ENCODE measurements at places on chromosomes 7 and 10.

DNA sequence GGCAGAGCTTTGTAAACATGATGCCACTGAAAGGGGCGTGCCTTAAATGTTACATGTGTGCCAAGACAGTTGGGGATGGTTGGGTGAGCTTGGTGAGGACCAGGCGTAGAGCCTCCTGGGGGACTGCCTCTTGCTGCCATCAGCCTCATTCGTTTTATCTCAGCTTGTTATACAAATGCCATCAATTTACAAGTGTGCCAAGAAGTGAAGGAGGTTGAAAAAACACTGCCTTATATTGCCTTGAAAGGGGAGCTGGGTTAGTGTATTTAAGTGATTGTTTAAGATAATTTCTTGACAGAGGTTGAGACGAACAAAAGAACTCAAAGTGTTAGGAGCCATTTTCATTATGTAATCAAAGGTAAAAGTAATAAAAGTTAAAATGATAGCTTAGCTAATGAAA, 354.7 kb downstream of the PHTF2 start:
- no peak for DNase-seq

DNA sequence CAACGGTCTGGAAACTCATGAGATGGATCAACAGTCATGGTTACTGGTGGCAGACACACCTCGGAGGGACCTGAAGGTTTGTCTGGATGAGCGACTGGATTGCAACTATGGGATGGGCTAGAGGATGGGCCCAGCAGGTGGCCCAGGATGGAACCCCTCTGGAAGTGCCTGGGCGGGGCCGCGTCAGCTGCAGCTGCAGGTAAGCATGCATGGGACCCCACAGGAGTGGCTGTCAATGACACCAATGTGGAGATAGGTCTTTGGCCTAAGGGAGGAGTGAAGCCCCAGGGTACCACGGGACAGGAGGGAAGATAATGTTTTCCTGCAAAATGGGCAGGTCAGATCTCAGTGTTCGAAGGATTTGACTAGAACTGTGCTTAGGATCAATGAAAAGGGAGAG, 103.4 kb downstream of the LANCL2 start:
- DNase-seq: no peak

DNA sequence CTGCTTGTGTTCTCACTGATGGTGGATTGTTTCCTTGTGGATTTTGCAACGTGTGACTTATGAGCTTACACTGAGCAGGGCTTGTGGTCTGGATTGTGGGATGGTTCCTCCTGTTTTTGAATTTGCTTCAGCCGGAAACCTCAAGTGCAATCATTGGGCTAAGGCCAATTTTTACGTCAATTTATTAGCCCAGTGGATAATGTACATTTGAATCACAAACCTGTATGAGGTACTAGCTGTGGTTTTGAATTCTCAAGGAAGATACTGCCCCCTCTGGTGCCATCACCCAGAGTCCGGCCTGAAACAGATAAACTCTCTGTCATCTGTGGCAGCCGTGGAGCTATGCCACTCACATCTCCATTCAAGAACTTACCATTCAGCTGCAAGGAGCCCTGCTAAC, 7.3 kb upstream of the ZNF777 start:
- DNase-seq: no peak

DNA sequence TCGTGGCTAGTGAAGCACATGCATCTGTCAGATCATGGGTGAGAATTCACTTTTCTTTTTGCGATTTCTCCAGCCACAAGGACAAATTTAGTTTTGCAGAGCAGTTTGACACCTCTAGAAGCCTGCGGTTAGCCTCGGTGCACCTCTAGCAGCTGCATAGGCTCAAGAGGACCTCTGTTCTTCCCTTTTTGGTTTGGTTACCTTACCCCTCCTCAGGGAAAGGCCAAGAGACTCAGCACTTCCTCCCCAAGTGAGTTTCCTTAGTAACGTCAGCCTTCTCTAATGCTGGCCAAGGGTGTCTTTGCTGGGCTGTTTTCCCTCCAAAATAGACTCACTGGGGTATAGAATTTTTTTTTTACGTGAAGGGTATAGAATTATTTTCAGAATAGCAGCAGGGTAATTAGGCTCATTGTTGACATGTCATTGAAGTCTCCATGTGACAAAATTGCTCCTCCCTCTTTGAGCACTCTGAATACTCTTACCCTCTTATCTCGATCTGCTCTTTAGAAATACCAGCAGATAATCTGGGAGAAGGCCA, 97.8 kb downstream of the AUTS2 start:
- DNase-seq: no peak

GRCh38 chr7:51299391-51300133, 17.0 kb downstream of the COBL start:
- no peak for DNase-seq

- no peak for DNase-seq
These were observed 141.6 kb downstream of the PRKAG2 start for GRCh38 chr7:151735186-151735850.

DNA sequence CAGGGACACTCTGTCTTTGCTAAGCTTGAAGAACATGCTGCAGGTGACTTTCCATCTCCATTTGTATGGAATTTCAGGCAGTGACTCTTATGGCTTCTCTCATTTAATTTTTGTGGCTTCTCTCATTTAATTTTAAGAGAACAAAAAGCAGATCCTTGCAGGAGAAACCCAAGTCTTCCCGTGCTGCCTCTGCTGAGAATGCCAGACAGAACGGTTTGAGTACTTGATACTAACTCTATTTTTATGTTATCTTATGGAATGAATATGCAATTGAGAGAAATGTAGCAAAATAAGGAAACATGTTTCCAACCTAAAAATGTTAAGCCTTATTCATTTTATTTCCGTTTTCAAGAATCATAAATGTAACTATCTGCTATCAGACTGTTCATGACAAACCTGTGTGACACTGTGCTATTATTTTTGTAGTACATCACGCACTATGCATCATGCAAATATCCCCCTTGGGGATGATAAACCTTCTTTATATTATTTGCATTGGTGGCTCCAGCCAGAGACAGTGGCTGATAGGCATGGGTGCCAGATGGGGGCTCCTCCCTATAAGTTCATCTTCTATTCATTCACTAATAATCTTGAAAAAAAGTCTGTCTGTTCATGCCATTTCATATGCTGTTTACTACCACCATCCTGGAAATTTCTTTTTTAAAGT, 6.9 kb upstream of the RAPGEF5 start:
- DNase-seq: no peak

GRCh38 chr7:69630292-69630691, 32.0 kb downstream of the AUTS2 start:
- DNase-seq: no peak

- DNase-seq: peak; percentile 27
These were observed 75.9 kb downstream of the SORBS1 start for GRCh38 chr10:95485056-95485844.

DNA sequence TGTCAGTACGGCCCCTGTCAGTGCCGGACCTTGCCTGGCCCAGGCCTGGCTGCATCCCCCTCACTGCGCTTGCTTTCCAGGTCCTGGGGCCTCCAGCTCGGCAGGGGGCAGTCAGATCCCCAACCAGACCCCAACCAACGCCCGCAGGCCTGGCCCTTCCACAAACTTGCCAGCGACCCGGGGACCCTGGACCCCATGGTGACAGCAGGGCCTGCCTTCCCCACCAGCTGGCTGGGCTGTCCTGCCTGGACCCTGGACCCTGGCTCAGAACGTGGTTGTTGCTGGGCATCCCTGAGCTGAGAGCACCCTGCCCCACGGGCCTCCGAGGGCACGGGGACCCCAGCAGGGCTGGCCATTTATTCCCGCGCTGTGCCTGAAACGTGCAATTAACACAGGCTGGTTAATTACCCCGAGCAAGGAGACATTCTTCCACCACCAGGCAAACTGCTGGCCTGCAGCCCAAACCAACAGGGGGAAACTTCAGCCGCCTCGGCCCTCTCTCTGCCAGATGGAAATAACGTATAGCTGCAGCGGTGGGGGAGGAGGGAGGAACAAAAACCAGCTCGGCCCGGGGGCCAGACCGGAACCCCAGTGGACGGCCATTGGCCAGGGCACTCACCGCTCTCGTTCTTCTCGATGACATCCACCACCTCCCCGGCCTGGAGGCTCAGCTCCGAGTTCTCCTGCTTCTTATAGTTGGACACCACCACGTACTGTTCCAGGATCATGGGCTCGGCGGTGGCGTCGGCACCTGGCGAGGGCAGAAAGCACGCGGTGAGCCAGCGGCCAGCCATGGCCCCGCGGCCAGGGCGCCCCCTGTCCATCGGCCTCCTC, 167.1 kb downstream of the NEURL1 start:
- DNase-seq: no peak

GRCh38 chr7:152959610-152960009, 200.1 kb downstream of the ACTR3B start:
- no peak for DNase-seq
